ENCODE measurements at places on chromosomes 2 and 18.

GRCh38 chr2:71453404-71454220 lies at the start of gene DYSF:
TSS of gene DYSF (plus strand) at chr2:71453561.
- no peak for DNase-seq

DNA sequence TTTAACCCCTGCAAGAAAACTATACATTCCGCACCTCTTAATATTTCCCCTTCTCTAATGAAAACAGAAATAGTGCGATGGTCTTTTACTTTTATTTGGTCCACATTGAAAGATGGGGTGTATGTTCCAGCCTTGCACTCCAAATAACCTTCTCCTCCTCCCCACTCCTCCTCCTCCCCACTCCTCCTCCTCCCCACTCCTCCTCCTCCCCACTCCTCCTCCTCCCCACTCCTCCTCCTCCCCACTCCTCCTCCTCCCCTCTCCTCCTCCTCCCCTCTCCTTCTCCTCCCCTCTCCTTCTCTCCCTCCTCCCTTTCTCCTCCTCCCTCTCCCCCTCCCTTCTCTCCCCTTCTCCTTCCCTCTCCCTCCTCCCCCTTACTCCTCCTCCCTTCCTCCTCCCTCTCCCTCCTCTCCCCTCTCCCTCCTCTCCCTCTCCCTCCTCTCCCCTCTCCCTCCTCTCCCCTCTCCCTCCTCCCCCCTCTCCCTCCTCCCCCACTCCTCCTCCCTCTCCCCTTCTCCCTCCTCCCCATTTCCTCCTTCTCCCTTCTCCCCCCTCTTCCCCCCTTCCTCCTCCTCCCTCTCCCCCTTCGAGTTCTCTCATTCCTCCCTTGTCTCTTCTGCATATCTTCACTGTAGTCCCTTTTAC lies 70.4 kb downstream of the ZNF532 start:
- no peak for DNase-seq

- no peak for DNase-seq
Measured at GRCh38 chr2:106614511-106615291, 127.5 kb downstream of the CD8B2 start.

DNA sequence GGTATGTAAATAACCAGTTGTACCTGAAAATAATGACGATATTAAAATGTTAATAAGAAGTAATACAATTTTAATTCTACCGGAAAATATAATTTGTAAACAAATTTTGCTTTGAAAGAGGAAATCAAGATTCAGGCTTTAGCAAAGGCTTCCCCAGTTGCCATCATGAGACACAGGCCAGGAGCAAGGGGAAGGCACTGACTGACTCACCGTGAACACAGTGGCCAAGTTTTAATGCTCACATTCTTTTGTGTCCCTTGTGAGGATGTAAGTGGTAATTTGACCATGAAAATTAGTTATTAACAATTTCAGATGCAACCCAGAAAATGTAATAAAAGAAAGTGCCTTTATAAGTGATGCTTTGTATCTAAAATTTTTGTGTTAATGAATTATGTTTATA lies 164.1 kb downstream of the GREB1L start:
- no peak for DNase-seq

DNA sequence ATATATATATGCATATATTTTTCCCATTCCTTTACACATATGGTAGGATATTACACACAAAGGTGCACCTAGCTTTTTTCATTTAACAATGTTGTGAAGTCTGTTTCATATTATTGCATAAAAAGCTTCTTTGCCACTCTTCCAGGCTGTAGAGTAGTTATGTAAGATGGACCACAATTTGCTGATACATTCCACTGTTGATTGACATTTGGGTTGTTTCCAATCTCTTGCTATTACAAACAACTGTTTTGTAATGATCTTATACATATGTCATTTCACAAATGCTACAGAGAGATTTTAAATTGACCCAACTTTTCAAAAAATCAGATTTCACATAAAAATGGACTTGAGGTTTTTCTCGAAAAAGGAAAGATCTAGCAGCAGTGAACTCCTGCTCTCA lies 301.4 kb downstream of the CDCA7 start:
- DNase-seq = no peak

- no peak for DNase-seq
Measured at GRCh38 chr2:204140246-204140645, 203.7 kb downstream of the ICOS start.

DNA sequence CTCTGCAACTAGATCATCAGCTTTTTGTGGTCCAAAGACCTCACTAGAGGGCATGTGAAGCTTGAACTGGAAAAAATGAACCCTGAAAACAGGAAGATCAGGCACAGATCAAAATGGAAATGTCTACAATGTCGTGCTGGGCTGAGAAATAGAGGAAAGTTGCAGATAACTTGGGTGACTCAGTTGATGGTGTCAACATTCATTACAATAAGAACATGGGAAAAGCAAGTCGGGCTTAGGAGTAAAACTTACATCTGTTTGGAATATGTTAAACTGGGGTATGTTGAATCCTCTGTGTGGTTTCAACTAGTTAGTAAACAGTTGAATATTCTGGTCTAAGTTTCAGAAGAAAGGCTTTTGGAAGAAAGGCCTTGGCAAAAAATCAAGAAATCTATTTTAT lies 940.4 kb downstream of the ERBB4 start:
- no peak for DNase-seq

DNA sequence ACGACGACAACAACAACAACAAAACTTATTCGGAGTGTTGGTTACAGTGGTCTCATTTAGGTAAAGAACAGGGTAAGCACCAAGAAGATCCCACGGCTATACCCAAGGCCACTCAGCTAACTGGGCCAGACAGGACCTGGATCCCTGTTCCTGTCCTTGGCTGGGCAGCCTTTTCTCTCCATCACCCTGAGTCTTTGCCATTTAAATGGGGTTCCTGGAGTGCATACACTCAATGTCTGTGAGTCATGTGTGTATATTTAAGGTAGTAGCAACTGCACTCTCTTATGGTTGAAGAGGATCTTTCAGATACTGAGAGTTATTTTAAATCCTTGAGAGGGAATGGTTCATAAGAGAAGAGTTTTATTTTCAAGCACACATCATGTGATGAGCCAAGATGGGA lies 35.3 kb downstream of the ADCYAP1 start:
- DNase-seq = no peak

DNA sequence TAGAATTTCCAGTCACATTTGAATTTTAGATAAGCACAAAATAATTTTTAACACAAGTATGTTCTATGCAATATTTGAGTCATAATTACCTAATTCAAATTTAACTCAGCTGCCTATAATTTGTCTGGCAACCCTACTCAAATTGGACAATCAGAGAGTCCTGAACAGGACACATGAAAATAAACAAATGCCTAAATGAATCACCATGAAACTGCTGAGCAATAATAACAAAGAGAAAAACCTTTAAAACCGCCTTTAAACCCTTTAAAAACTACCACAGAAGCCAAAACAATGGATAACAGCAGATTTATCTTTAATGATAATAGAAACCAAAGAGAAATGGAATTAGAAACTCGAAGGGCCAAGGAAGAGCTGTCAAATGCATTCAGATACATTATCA lies 39.5 kb downstream of the ARL4C start:
- DNase-seq = no peak

- DNase-seq = no peak
Measured at GRCh38 chr2:157254041-157254440, 3.5 kb upstream of the GALNT5 start.

DNA sequence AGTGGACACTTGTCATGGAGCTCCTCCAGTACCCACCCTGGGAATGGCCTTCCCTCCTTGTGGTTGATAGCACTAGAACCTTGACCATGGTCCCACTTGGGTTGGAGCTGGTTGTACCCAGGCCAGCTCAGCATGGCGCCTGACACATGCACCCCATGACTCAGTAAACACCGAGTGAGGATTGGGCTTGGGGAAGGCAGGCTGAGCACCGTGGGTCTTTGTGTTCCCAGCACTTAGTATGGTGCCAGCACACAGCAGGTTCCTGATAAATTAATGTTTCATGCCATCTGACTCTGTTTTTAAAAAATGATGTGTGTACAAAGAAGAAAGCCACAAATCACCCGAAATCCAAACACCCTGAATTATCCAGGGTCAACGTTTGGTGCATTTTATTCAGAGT lies 69.8 kb downstream of the CIB4 start:
- no peak for DNase-seq

- peak; percentile 25 for DNase-seq
Measured at GRCh38 chr2:147989809-147990403, 30.6 kb downstream of the ORC4 start.

DNA sequence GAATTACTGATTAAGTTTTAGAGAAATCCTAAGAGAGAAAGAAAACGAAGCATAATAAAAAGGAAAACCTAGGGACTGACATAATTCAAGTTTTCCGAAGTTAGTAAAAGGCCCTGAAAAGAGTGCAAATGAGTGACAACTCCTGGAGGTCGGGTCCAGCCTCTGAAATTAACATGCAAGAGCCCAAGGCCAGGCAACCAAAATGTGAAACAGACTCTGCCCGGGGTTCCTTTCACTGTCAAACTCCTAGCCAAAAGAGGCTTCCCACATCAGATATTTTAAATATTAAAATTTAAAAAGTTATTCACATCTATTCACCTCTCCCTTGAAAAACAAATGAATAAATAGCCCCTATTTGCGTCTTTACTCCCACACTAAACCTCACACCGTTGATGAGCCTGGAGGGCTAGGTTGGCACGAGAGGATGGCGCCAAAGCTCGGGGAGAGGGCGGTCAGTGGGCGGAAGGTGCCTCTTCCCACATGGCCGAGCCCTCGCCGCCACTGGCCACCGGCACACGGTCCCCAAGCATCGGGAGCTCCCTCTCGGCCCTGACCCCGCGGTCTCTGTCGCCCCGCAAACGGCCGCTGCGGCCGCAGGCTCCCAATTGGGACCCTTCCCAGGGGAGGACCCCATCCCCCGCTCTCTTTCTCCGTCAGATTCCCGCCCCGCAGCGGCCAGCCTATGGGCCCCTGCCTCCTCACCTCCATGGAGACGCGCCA lies 630 bp downstream of the PPM1G start:
- no peak for DNase-seq

GRCh38 chr2:41728788-41729338 lies 319.0 kb upstream of the PKDCC start:
- DNase-seq = no peak

- DNase-seq = peak; percentile 52
Measured at GRCh38 chr2:226758921-226759640, 40.5 kb downstream of the IRS1 start.

DNA sequence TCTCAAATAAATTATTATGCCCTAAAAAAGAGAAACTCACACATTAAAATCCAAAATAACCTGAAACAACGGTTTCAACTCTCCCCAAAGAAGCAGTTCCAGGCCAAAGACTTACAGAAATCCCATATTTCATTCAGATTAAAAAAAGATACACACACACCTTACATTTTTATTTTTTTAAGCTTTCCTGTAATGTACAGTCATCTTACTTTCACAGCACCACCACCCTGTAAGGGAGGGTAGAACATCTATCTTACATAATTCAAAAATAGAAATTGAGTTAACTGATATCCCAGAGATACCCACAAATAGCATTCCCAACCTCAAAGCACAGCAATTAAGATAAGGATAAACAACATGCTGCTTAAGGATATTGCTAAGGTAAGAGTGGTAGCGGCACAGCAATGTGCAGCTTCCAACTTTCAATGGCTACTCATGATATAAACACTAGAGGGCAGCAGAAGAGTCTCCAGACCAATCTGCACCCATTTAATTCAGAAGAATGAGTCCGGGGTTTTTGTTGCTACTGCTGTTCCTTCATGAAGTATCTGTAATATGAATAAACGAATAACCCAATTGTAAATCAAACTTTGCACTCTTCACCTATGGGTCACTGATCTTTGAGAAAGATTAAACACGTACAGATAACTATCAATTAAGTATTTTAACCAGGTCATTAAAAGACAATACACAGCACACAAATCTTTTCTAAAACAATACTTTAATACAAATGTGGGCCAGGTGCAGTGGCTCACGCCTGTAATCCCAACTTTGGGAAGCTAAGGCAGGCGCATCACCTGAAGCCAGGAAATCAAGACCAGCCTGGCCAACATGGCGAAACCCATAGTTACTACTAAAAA lies 11.3 kb downstream of the GFPT1 start:
- DNase-seq = peak; percentile 16

DNA sequence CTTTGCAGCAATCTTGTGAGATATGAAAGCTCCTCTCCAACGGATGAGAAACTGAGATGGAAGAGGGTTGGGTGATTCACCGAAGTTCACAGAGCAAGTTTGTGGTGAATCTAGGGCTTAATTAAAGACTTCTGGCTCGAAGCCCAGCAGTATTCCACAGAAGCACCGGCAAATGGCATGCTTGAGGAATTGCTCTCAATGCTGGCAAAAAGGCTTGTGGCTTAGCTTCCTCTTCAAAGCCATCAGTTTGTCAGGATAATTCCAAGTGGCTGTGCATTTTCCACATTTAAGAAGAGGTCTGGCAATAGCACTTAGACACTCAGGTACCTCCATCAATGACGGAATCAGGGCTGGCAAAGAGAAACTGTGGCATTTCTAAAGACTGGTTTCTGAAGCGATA lies 98.7 kb upstream of the SLC66A3 start:
- peak; percentile 83 for DNase-seq

- DNase-seq = no peak
Measured at GRCh38 chr2:179596018-179596417, 265.4 kb downstream of the ZNF385B start.

- DNase-seq = no peak
Measured at GRCh38 chr2:28357055-28357454, 35.6 kb upstream of the FOSL2 start.

- no peak for DNase-seq
Measured at GRCh38 chr2:111225856-111226255, 105.1 kb downstream of the BCL2L11 start.

DNA sequence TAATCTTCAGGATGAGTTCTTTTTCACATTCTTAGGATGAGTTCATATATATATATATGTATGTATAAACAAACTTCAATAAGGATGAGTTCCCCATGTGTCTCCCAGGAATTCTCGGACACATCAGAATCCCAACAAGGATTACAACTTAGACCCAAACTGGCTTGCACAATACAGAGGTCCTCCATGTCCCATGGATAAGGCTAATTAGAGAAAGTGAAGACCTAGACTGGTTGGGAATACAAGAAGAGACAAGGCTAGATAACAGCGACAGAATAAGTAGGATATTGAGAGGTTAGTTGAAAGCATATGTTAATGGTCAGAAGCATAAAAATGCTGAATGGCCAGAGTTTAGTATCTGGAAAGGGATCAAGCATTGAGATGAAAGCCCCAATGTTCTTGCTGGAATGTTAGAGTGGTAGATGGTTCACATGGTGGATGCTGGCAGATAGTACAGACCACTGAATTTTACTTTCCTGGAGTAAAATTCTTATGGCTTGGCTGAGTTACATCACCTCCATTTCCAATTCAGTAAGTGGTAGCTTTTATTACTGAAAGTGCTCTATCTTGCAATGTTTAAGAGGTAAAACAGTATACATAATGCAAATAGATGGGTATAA lies 154.9 kb upstream of the EPHA4 start:
- no peak for DNase-seq

- no peak for DNase-seq
Measured at GRCh38 chr18:49915352-49915751, 102.0 kb upstream of the ACAA2 start.

GRCh38 chr2:120555092-120555491 lies 180.6 kb upstream of the GLI2 start:
- DNase-seq = no peak

Measured in HFF-Myc (cell line).